ENCODE measurements at places on chromosomes 6 and 20. TPM values are rescaled to one million over a fixed set of nuclear protein-coding genes. Genes with fewer than 3 reads are reported as not detected.

SLC17A5 gene
- 8.3 TPM for total RNA-seq

DNA sequence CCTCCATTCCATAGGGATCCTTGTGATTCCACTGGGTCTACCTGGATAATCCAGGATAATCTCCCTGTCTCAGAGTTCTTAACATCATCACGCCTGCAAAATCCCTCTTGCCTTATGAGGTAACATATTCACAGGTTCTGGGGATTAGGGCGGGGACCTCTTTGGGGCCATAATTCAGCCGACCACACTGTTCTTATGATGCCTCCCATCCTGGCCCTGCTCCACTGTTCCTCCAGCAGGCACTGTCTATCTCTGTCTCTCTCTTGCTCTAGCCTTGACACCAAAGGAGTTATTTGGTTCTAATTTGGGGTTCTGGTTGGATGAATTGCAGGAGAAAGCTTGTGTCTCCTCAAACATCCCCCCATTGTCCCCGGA lies 168.1 kb downstream of the NFATC2 start:
- no peak for DNase-seq

DNA sequence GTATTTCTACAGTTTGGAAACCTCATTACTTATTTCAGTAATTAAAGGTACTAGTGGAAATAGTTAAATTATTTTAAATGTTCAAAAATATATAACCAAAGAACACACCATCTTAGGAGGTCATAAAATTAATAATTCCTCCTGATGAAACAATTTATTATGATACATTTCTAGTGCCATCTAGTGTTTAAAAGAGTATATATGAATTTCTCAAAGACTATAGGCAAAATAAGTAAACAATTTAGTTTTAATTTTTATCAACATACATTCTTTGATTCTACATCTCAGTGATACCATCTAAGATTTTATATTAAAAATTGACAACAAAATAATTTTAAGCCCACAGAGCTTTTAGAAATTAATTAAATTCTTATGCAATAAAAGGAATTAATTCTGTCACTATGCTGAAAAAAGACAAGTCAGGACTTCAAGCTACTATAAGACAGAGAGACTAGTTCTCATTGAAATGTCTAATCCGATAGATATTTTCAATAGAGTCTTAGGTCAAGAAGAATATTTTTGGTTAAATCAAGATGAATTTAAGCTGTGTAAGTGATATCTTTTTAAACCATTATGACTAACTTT lies 107.8 kb upstream of the RNF217 start:
- DNase-seq: no peak

DNA sequence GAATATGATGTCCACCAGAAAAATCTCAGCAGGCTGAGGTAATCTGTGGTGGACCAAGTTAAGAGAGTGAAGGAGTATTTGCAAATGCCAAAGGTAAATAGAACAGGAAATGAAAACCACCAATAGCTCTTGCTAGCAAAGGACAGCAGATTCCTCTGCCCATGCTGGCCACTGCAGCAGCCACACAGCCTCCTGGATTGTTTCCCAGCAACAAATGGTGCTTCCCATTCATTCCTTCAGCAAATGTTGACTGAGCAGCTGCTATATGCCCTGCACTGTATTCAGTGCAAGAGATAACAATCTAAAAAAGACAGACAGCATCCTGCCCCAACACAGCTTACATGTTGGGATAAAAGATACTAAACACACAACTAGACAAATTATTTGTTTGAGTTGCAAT lies 11.0 kb downstream of the ROS1 start:
- DNase-seq: no peak

DNA sequence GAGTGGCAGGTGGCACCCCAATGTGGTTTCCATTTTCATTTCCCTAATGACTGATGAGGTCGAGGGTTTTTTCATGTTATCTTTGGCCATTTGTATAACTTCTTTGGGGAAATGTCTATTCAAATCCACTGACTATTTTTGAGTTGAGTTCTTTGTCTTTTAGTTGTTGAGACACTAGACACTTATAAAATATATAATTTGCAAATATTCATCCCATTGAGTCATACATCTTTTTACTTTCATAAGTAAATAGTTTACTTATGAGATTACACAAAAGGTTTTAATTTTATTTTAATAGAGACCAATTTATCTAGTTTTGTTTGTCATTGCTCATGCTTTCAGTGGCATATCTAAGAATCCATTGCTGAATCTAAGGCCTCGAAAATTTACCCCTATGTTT lies 49.5 kb downstream of the THBS2 start:
- DNase-seq: no peak

FAM83B gene
- total RNA-seq: 0.50 TPM

DNA sequence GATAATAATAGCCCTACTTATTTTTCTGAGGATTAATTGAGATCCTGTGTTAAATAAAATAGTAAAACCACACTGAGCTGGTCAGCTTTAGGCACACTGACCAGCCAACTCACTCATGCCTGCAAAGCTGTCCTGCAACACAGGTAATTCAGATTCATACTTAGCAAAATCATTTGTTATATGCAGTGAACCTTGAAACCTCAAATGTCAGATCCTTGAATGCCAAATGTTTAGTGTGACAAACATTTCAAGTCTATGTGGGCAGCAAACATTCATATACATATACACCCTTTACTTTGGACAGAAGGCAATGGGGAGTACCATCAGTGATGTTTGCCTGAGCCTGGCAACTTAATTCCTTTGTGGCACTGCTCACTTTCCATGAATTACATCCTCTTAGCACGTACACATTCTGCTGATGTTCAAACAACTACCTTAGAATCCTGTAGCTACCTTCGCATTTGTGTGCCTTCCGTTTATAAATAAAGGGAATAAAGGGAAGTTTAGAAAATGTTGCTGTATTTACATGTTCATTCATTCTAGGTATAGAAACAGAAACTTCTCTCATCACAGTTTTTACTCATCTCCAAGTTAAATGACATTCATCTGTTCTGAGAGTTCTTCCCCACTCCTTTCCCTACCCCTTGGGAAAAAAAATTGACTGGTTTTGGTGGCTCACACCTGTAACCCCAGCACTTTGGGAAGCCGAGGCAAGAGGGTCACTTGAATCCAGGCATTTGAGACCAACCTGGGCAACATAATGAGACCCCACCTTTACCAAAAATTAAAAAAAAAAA lies 140.8 kb downstream of the ZFAND3 start:
- DNase-seq: no peak

DNA sequence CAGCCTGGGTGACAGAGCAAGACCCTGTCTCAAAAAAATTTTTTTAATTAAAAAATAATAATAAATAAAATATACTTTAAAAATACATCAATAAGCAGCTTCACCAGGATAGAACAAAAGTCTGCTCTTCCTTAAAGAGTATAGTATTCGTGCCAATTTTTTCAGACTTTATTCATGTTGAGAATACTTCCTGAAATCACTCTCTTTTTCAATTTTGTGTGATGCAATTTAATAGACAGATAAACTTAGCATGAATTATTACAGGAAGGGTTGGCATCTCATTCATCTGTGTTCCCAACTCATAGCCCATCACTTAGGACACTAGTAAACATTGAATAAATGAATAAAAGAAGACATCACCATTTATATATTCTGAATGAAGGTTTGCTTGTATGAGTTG lies 52.4 kb downstream of the IPCEF1 start:
- no peak for DNase-seq

- DNase-seq: no peak
Observed at GRCh38 chr20:46703435-46703834, 6.0 kb upstream of the SLC2A10 start.

ARMH2 gene
- not detected for total RNA-seq

ADTRP gene
- total RNA-seq: 0.48 TPM

MYCT1 gene
- 18.4 TPM for total RNA-seq

HLA-DPB1 gene
- total RNA-seq: 48.4 TPM

- DNase-seq: peak; percentile 49
Observed at GRCh38 chr20:1108437-1108920, 9.9 kb upstream of the PSMF1 start.

ANKRD66 gene
- total RNA-seq: not detected

DNA sequence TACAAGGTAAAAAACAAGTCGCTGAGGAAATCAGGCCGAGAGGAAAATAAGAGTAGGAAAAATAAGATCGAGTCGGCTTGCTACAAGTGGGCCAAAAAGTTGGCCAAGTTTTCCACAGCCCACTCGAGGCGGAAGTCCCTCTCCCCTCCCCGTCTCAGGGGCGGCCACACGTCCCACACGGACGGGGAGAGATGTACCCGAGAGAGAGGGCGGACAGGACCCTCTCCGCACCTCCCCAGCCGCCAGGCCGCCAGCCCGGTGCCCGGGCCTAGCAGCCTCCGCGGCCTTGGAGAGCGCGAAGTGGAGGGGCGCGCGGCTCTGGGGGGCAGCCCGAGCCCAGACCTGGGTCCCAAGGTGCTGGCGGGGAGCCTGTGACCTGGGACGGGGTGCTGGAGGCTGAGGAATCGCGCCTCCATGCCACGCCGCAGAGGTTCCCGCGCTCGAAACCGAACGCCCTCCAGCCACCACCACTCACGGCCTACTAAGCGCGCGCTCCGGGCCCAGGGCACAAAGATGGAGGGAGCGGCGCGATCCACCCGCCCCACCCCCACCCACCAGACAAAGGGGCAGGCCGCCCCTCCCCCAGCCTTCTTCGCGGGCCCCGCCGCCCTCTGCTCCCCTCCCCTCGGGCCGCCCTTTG lies 1.9 kb upstream of the HMGA1 start:
- no peak for DNase-seq

DNA sequence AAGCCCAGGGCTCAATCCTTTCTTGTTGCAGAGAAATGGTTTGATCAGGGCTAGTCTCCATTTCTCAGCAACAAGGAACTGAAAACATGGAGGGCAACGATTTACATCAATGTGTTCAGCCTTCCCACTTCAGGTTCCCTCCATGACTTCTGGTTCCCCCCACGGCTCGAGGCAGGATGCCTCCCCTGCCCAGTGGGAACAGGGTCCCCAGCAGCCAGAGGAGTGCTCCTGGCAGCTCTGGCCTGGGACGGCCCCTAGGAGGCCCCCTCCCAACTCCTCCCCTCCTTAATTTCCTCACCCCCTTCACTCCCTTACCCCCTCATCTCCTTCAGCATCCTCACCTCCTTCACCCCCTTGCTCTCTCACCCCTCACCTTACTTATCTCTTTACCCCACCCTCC lies 283.8 kb downstream of the CDC5L start:
- DNase-seq: no peak

- no peak for DNase-seq
Observed at GRCh38 chr20:51315390-51315789, 227.1 kb downstream of the NFATC2 start.

GRCh38 chr6:144395014-144395413 lies 109.9 kb downstream of the UTRN start:
- no peak for DNase-seq

B3GAT2 gene
- 0.06 TPM for total RNA-seq

VAPB gene
- 31.2 TPM for total RNA-seq

SLC35F1 gene
- total RNA-seq: 10.2 TPM

DNA sequence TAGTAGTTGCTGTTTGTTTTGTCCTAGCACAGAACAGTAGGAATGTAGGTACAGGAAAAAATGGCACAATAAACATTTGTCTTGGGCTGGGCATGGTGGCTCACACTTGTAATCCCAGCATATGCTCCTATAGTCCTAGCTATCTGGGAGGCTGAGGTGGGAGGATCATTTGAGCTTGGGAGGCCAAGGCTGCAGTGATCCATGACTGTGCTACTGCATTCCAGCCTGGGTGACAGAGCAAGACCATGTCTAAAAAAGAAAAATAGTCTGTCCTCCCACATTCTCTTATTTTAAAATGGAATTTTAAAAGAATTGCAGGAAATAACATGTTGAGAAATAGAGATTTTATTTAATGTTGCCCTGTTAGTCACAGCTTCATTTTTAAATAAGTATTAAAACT lies 87.8 kb downstream of the ANKRD6 start:
- no peak for DNase-seq

GRCh38 chr6:34560366-34561226 lies 4.5 kb upstream of the SPDEF start:
- DNase-seq: peak; percentile 43

All from heart left ventricle (tissue), 16 donors.